ENCODE measurements at places on chromosomes 4 and X.
A peak's percentile ranks its signal among the peaks of the same experiment; 100 is the strongest.

DNA sequence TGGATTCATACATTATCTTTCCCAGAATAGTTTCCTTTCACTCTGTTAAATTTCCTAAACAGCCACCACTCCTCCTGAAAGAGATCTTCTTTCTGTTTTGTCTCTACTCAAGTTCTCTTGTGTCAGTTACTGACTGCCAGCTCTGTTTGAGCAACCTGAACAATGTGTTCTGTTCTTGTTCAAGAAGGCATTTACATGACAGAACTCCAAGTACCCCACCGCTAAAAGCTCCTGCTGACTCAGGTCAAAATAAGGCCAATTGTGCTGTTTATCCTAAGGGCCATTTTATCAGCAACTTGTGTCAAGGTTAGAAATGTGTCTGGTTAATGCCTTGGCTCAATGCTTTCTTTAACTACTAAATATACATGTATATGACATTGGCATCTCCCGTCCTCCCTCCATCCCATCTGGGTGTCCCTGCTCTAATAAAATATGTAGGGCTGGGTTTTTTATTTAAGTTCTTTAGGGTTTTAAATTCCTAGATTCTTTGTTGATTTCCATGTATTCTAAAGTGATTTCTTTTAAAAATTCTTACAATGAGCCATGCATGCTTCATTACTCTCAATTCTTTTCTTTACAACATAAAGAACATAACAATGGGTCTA, 144.3 kb upstream of the PAQR3 start:
- DNase-seq, result no peak

- DNase-seq, result no peak
Observed at GRCh38 chr4:155966731-155967395, 13.2 kb upstream of the CTSO start.

- no peak for DNase-seq
Observed at GRCh38 chr4:126541820-126542219, 1090.9 kb upstream of the INTU start.

GRCh38 chr4:69122476-69122875, 26.2 kb downstream of the UGT2B7 start:
- DNase-seq, result no peak

GRCh38 chrX:132331000-132331399, 111.8 kb upstream of the RAP2C start:
- no peak for DNase-seq

- no peak for DNase-seq
Observed at GRCh38 chr4:150570862-150571261, 11.1 kb upstream of the MAB21L2 start.

GRCh38 chr4:56298236-56298635, 89.1 kb downstream of the AASDH start:
- DNase-seq, result no peak

GRCh38 chr4:18130256-18130655, 108.7 kb upstream of the LCORL start:
- DNase-seq, result no peak

DNA sequence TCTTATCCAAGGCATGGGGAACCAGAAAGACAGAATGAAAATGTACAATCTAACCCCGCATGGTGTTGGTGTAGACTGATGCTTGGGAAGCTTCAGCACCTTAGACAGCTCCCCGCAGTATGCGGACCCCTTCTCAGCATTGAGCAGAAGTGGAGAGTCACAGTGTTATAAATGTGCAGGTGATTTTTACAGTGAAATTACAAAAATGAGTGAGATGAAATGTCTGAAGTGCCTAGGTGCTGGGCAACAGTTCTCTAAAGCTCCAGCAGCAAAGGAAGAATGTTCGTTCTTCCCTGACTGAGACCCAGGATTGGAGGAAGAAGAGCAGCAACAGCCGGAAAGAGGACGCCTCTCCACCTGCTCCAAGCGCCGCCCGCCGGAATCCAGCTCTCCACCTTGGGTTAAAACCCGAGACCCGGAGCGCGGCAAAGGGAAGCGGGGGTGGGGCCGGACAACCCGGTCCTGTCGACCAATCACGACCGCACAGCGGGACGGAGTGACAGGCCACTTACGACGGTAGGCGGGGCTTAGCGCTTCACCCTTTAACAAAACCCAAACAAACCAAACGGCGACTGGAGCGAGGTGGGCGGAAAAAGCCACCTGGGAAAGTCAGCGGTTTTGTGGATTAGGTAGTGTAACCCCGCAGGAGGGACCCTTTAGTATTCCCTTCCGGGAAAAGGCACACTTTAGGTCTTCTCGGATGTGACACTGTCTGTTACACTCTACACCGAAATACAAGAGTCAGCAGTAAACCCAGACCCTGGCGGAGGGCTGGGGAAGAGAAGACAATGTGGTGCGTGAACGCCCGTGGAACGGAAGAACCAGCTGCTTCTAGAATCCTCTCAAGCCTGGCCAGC, at the start of gene GLRA3:
Gene GLRA3 (minus strand): TSS at position 403 of the 857 bp plus-strand sequence. CDS start 436 bp downstream, outside the sequence.
- peak; percentile 20 for DNase-seq

- peak; percentile 26 for DNase-seq
Observed at GRCh38 chr4:8427761-8428287, 12.7 kb downstream of the ACOX3 start.

DNA sequence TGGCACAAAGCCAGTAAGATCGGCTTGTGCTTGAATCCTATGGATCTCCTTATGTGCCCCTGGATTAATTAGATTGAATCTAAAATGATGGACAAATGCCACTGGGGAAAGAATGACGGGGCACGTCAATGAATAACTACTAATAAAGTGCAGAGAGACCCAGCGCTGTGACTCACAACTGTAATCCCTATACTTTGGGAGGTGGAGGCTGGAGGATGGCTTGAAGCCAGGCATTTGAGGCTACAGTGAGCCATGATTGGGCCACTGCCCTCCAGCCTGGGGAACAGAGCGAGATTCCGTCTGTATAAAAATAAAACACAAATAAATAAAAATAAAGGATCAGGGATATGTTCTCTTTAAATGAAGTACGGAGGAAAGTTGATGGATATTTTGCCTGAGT, 179.4 kb downstream of the DCHS2 start:
- DNase-seq, result no peak

GRCh38 chr4:73847526-73848182, 5.4 kb upstream of the PF4V1 start:
- DNase-seq, result no peak

GRCh38 chr4:73702796-73703287, 37.5 kb upstream of the CXCL8 start:
- DNase-seq, result no peak

DNA sequence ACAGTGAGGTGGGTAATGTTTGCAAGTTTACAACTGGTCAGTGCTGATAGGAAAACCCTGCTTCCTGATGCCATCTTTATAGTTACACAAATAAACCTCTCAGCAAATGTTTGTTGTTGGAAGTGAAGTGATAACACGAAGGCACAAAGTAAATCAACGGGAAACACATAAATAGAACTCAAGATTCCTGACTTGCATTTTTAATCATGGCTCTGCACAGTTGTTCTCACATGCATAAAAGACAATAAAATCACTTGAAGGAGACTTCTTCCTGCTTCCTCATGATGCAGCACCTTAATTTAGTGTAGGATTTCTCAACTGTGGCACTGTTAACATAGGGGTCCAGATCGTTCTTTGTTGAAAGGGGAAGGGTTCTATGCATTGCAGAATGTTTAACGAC, 907.7 kb downstream of the RAB28 start:
- DNase-seq, result no peak

- DNase-seq, result no peak
Observed at GRCh38 chr4:157977086-157977485, 195.7 kb downstream of the GASK1B start.

GRCh38 chrX:51334276-51334675, 1.7 kb downstream of the NUDT10 start:
- no peak for DNase-seq

- DNase-seq, result no peak
Observed at GRCh38 chr4:170425521-170426143, 335.9 kb upstream of the AADAT start.

DNA sequence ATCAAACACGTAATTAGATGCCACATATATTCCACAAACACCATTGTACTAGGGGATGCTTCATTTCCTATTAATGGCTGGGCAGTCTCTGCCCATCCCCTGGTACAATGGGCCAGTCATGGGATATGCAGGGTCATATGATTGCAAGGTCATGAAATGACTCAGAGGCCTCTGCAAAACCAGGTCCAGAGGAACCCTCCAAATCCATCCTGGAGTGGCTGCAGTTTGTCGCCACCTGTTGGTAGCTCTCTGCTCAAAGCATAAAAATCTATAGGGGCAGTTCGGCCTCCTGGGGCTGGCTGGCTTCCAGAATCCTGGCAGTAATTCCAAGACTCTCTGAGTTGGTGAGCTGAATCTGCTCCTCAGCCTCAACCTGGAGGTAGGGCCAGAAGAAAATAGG, 22.9 kb upstream of the PUDP start:
- peak; percentile 53 for DNase-seq

- peak; percentile 1 for DNase-seq
Observed at GRCh38 chr4:73593631-73594241, 26.5 kb downstream of the RASSF6 start.

- no peak for DNase-seq
Observed at GRCh38 chr4:7557456-7557855, 122.7 kb upstream of the PSAPL1 start.

GRCh38 chr4:185215261-185215660, 5.9 kb downstream of the SNX25 start:
- DNase-seq, result no peak

DNA sequence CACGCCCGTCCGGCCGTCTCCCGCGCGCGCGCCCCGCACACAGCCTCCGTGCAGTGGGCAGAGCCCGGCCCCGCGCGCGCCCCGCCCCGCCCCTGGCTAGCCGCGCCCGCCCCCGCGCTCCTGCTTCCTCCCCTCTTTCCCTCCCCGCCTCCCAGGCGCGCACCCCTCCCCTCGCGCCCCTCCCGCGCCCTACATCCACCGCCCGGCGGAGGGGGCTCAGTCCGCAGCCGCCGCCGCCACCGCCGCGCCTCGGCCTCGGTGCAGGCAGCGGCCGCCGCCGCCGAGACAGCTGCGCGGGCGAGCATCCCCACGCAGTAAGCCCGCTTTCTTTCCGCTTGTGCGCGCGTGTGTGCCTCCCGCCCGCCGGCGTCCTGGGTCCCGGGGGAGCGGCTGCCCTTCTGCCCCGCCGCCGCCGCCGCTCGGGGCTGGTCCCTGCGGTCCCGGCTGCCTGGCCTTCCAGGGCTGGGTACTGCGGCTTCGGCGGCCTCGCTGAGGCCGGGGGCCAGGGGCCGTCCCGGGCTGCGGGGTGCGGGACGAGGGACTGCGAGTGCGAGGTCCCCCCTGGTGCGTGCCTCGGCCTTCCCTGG, at the start of gene FHL1:
Gene FHL1 (plus strand): TSS at position 219 of the 587 bp plus-strand sequence.
- DNase-seq, result peak; percentile 39

GRCh38 chrX:49108641-49109040, 14.9 kb downstream of the GPKOW start:
- no peak for DNase-seq

DNA sequence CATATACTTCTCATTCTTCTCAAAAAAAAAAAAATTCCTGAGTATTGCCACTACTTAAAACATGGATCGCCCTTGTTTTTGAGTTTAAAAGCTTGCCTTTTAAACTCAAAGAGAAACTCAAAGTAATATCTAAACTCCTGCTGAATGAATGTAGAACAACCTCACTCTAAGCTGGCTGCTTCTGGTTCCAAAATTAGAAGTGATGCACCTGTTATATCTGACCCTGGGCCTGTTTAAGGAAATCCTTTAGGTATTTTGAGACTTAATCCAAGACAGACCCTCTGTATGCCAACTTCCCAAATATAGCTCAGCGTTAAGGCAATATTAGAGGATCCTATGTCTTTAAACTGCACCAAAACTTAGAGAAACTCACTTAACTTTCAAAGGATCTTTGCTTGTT, 1.8 kb upstream of the OTUD4 start:
- DNase-seq, result no peak
